Karpas-422 (cell line): ENCODE measurements at places on chromosomes 5 and 9. TPM values are rescaled to one million over a fixed set of nuclear protein-coding genes. Genes with fewer than 3 reads are reported as not detected.

DNA sequence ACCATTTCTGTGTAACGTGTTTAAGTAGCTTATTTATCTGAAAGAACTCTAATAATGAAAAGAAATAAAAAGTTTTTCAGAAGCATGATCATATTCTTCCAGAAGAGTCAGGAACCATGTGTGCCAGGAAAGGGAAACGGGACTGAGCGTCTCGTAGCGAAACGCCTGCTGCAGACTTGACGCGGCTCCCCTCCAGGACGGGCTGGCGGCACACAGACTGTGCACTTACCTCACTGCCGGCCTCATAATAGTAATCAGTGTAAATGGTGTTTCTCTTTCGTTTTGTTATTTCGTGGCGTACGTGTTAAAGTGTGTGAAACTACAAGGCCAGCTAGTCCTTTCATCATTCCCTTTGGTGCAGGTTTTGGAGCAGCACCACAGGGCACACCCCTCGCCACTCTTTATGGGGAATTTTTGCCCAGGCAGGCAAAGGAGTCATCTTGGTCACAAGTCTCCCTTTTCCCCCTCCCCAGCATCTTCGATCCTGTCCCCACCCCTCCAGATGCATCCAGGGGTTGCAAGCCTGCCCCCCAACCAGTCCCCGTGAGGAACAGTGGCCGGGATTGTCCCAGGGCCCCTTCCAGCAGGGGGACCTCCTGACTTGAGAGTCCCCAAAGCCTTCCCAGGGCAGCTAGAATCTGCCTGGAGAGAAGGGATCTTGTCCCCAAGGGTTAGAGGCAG lies 233.1 kb downstream of the FANCC start:
- H3K27ac ChIP-seq = no peak overlapping the region
- no peaks in the 10 kb centered on the region for H3K4me1 ChIP-seq
- no peaks in the 10 kb centered on the region for H3K36me3 ChIP-seq

DNA sequence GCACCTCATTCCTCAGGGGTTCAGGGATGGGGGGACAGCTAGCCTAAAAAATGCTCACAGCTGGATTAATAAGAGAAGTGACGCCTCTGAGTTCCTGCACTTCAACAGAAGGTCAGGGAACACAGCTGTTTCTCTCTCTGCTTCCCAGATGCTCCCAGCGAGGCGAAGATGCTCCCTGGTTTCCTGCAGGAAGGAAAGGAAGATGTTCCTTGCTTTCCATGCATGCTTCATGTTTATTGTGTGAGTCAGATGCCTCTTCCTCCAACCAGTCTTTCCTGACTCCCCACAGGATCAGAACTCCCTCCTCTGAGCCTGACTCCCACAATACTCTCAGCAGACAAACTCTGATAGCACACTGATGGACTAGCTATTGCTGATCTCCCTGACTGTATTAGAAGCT lies 71.9 kb downstream of the MFAP3 start:
- H3K4me1 ChIP-seq = peaks cover 25% of the 10 kb centered on the region
- H3K4me3 ChIP-seq = no peak overlapping the region
- no peaks in the 10 kb centered on the region for H3K36me3 ChIP-seq
- DNase-seq = peak; percentile 36

DNA sequence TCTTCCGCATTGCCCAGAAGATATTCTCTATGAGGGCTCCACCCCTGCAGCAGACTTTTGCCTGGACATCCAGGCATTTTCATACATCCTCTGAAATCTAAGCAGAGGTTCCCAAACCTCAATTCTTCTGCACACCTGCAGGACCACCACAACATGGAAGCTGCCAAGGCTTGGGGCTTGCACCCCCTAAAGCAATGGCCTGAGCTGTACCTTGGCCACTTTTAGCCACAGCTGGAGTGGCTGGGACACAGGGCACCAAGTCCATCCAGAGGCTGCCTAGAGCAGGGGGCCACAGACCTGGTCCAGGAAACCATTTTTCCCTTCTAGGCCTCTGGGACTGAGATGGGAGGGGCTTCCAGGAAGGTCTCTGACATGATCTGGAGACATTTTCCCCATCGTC lies 60.7 kb downstream of the ADAMTSL1 start:
- no peak overlapping the region for H3K4me3 ChIP-seq
- H3K27ac ChIP-seq = no peak overlapping the region
- no peaks in the 10 kb centered on the region; the same call in 1 of the 2 replicates for H3K36me3 ChIP-seq
- no peak for DNase-seq

- no peak overlapping the region for H3K4me3 ChIP-seq
- no peak for DNase-seq
- no peaks in the 10 kb centered on the region for H3K27me3 ChIP-seq
- peaks cover 22% of the 10 kb centered on the region for H3K4me1 ChIP-seq
These were observed 14.3 kb upstream of the LHX3 start for GRCh38 chr9:136219276-136219675.

GRCh38 chr5:39331861-39332381 lies 32.4 kb downstream of the C9 start:
- H3K36me3 ChIP-seq = no peaks in the 10 kb centered on the region
- no peak overlapping the region for H3K4me3 ChIP-seq
- no peak for DNase-seq
- H3K27ac ChIP-seq = no peak overlapping the region
- H3K4me1 ChIP-seq = no peaks in the 10 kb centered on the region
- H3K27me3 ChIP-seq = no peaks in the 10 kb centered on the region

DNA sequence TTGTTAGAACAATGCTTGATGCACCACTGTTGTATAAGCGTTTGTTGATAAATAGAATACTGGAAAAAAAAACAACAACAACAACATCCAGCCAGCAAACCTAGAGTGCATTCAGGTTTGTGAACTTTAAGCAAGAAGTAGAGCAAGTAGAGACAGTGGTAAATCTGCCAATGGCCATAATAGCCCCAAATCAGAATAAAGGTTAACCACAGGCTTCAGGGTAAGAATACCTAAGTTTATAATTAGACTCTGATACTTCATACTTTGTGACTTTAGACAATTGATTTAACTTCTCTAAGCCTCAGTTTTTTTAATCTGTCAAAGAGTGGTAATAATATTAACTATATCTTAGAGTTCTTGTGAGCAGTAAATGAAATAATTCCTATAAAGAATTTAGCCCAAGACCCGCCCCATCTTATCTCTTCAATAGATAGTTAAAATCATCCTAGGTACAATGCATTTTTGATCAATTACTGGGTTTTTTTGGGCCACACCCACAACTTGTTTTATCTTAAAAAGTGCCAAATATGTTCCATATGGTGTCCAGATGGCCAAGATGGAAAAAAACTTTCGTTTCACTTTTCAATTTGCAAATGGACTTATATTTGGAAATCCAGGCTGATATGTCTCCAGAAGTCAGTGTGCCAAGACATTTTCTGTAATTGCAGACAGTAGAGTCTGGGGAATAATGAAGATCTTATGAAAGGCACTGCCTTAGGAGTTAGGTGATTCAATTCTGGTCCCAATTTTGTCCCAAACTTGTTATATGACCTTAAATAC lies 24.5 kb upstream of the DPYSL3 start:
- no peak for DNase-seq
- H3K4me1 ChIP-seq = peaks cover 7% of the 10 kb centered on the region; the same call in 1 of the 2 replicates
- peaks cover 3% of the 10 kb centered on the region; the same call in 1 of the 2 replicates for H3K27me3 ChIP-seq
- H3K27ac ChIP-seq = no peak overlapping the region
- H3K36me3 ChIP-seq = no peaks in the 10 kb centered on the region
- no peak overlapping the region for H3K4me3 ChIP-seq

The CBY3 gene
- total RNA-seq = not detected in 2 replicates

The HK3 gene
- total RNA-seq = not detected in 2 replicates

The IFNK gene
- not detected in 2 replicates for total RNA-seq

The PCDHA1 gene
- total RNA-seq = not detected in 2 replicates

The GLIPR2 gene
- 0.51 and 0.75 TPM in 2 replicates for total RNA-seq
